H1 (cell line): ENCODE measurements at places on chromosomes 2 and 18.

DNA sequence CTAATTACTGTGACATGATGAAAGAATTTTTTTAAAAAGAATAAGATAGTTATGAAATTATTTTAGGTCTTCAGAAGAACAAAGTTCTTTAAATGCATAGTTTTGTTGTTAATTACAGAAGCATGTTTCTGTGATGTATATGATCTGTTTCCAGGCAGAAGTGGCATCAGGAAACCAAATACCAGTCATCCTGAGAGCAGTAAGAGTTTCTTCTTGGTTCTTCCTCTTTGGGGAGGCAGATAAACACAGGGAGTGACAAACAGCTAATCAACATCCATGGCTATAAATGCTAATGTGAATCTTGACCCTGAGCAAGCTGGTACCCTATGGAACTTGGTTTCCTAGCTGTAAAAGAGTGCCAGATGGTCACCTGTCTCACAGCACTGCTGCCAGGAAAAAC lies 29.2 kb downstream of the WIPF1 start:
- no peak for DNase-seq

- no peak for DNase-seq
These were observed 84.6 kb upstream of the NDUFV2 start for GRCh38 chr18:9017905-9018227.

DNA sequence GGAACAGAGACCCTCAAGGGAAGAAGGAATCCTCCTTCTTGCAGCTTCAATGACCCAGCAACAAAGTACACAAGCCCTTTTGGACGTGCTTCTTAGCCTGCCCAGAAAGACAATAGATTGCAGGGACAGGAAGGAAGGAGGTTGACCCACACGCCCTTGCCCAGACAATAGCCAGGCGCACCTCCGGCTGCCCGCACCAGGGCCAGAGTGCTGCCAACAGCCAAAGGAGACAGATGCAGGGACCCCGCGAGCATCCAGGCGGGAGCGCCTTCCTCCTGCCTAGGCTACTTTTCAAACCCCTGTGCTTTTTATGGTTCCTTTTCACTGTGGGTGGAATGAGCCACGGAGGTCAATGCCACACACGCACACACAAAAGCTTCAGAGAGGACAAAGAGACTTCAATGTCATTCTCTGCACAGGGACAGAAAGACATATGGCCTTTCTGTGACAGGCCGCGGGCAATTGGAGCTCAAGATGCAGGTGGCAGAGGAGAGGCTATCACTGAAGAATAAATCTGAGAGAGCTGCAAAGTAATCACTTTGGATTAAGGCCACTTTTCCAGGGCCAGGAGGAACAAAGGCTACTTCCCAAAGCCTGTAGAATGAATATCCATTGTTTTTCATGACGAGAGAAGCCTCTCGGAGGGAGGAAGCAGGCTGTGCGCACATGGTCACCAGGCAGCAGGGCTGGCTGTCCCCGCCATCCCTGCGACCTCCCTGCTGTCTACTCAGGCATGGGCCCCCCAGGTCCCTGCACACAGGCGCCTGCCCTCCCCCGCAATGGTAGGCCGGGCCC lies 300.6 kb downstream of the EIPR1 start:
- no peak for DNase-seq

- DNase-seq, result no peak
These were observed 30.4 kb downstream of the CTAGE1 start for GRCh38 chr18:22387364-22387763.
